SK-MEL-5 (cell line): ENCODE measurements at places on chromosomes 11 and 22. TPM values are rescaled to one million over a fixed set of nuclear protein-coding genes. Genes with fewer than 3 reads are reported as not detected.
A peak's percentile ranks its signal among the peaks of the same experiment; 100 is the strongest.

- peak; percentile 81 for DNase-seq
Measured at GRCh38 chr22:42270510-42271190, at the start of gene TCF20. TCF20 (minus strand) TSS chr22:42270653; CDS start chr22:42215305, 55,348 bp downstream.

DNA sequence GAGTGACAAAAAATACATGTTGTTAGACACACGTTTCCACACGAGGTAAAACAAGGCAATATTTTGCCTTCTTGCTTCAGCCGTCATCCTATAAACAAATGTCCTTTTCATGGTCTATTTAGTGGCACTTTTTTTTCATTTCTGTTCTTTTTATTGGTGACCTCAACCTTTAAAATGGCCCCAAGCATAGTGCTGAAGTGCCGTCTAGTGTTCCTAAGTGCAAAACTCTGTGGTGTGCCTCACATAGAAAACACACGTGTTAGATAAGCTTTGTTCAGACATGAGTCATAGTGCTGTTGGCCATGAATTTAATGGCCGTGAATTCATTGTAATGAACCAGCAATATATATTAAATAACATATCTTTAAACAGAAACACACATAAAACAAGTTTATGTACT, 15.6 kb downstream of the OVCH2 start:
- no peak for DNase-seq

DNA sequence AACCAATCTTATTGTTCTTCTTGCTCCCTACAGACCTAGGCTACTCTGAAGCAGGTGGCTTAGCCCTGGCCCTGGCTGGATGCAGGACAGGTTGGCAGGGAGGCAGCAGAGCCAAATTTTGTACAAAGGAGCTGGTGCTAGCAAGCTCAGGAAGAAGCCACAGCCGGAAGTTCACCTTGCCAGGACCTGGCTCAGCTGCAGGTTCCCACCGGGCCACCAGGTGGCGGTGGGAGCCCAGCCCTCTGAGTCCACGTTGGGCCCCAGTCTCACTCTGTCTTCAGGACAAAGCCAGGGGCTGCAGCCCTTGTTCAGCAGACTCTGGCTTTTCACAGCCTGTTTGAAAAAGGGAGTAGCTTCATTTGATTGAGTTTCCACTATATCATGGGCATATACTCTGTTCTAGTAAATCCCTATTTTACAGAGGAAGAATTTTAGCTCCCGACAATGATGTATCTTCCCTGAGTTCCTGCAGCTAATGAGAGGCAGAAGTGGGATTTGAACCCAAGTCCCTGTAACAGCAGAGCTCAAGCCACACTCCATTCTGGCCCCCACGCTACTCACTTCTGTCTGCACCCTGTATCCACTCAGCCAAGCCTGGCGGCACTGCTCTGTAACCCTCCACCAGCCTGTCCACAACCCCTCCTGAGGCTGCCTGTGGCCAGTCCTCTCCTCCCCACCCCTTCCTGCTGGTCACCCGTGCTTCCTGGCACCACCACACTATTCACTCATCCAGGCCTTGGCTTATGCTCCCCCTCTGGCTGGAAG, 3.3 kb downstream of the TKFC start:
- DNase-seq, result peak; percentile 74

DNA sequence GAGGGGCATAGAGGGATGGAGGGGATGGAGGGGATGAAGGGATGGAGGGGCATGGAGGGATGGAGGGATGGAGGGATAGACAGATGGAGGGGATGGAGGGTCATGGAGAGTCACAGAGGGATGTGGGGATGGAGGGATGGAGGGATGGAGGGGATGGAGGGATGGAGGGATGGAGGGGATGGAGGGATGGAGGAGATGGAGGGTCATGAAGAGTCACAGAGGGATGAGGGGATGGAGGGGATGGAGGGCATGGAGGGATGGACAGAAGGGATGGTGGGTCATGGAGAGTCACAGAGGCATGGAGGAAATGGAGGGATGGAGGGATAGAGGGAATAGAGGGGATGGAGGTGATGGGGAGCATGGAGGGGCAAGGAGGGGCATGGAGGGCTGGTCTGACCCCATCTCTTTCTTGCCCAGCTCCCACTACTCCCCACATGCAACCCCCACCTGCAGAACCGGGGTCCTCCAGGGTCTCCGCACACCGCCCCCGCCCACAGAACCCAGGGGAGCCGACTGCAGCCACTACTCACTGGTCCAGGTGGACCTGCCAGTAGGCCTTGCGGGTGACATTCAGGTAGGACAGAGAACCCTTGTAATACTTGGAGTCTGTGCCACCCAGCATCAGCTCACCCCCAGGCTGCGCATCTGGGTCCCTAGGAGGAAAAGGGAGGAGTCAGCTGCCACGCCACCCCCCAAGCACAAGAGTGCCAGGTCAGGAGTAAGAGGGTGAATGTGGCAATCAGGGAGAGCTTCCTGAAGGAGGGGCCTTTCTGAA, 4.2 kb upstream of the IFITM10 start:
- DNase-seq, result no peak

DNA sequence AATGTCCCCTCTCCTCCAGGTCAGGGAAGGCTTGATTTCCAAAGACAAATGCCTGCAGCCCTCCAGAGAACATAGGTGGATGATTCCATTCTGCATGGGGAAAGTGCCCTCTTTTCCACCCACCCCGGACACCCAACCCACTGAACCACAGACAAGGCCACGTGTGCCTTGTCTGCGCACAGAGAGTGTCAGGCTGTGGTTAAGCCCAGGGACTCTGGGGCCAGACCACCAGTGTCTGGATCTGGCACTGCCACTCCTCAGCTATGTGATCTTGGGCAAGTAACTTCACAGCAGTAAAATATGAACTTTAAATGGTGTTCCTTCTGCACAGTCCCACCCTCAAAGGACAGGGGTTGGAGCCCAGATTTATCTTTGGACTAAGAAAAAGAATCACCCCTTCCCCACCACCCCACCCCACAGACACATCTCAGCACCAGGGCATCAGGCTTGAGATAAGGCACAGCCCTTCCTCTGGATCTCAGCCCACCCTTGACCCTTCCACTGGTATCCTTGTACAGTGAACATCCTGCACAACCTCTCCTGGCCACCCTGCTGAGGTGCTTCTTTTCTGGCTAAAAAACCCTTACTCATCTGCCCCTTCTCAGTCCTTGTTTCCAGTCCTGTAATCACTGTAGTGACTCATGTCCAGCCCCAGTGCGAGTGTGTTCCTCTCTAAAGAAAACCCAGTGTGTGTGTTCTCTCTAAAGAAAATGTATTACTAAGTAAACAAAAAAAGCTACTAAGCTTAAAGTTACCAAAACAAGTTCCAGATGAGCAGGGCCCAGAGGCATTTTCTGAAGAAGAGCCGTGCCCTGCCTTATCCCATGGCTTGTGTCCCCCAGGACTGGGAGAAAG, 1.9 kb upstream of the PTGDR2 start:
- no peak for DNase-seq

- DNase-seq, result peak; percentile 23
Measured at GRCh38 chr11:9397746-9398680, 13.6 kb downstream of the IPO7 start.

Gene PANX2
- 0.98 and 1.7 TPM in 2 replicates for total RNA-seq

Gene ME3
- total RNA-seq, result not detected in 2 replicates

Gene KRTAP5-9
- not detected in 2 replicates for total RNA-seq
